ENCODE measurements at places on chromosomes 2 and 18.
A peak's percentile ranks its signal among the peaks of the same experiment; 100 is the strongest.

DNA sequence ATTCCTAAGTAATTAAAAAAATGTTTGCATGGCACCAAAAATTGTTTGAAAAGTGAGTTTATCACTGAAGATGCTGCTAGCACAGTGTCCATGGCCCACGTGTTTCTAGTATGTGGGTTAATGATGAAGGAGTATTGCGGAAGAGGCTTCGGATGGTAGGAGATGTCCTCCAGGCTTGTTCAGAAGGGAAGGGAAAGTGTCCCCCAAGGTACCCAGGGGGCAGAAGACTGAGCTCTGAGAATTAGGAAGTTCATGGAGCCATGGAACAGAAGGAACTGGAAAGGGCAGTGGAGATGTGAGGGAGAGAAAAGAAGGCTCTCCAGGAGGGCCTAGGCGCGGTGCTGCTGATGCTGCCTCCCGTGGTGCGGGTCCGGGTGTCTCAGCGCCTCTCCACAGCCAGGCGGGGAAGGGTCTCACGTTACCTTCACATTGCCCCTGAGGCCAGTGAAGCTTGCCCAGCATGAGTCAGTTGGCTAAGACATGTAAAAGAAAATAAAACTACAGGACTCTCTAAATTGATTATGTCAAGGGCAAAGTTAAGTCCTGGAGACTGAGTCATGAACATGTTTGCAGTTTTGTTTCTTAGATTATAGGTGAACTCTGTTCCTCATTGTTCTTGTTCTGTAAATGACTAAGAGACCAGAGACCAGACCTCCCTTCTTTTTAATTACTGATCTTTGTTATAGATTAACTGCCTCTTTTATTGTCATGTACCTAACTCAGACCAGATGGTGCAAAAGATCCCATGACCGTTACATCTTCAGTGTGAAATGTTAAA lies 89.0 kb downstream of the MTCL1 start:
- no peak for DNase-seq

GRCh38 chr2:173148520-173148919 lies 72.9 kb downstream of the MAP3K20 start:
- DNase-seq, result no peak

- no peak for DNase-seq
Measured at GRCh38 chr2:5985536-5986385, 293.6 kb downstream of the SOX11 start.

DNA sequence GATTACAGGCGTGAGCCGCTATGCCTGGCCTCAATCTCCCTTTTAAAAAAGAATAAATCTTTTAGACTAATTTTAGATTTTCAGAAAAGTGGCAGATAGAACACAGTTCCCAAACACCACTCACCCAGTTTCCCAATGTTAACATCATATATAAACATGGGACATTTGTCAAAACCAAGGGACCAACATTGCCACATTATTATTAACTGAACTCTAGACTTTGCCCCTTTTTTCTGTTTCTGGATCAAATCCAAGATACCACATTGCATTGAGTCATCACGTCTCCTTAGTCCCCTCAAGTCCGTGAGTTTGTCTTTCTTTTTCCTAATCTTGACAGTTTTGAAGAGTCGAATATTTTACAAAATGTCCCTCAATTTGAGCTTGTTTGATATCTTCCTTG lies 2.4 kb downstream of the C2orf42 start:
- no peak for DNase-seq

- no peak for DNase-seq
Measured at GRCh38 chr2:157377861-157378260, 52.2 kb upstream of the ERMN start.

GRCh38 chr2:135259123-135259522 lies 207.0 kb downstream of the RAB3GAP1 start:
- peak; percentile 51 for DNase-seq

DNA sequence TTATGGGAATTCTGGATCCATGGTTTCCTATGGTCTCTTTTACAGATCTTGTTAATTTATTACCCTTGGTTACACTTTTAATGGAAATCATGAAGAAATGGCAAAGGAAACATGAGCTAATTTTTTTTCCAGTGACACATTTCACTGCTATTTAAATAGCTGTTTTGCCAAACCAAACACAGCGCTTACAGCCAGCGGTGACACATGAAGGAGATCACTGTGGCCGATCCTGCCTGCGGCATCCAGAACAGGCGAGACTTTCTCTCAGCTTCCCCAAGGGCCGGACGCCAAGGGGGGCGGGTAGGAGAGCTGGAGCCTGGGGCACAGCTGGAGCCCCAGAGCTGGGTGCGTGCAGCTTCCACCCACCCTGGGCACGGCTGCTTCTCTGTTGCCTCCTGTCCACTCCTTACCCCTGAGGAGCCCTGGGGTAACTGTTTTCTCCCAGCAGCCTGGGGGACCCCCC lies 81.4 kb upstream of the PKDCC start:
- DNase-seq, result no peak

DNA sequence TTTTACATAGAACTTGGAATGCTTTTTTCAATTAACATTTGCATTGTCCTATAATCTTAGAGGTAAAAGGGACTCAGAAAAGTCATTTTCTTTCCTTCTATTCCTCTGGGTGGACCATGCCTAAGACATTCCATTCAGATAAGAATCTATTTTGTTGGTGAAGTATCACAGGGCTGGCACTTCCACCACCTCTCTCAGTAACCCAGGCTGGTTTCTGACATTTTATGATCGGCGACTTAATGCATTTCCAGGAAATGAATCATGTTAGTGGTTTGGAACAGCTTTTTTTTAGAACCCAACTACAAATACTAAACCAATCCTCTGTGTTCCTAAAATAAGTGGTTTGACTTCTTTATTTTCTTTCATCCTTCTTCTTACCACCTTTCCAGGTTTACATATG lies 27.0 kb downstream of the GAD1 start:
- no peak for DNase-seq

DNA sequence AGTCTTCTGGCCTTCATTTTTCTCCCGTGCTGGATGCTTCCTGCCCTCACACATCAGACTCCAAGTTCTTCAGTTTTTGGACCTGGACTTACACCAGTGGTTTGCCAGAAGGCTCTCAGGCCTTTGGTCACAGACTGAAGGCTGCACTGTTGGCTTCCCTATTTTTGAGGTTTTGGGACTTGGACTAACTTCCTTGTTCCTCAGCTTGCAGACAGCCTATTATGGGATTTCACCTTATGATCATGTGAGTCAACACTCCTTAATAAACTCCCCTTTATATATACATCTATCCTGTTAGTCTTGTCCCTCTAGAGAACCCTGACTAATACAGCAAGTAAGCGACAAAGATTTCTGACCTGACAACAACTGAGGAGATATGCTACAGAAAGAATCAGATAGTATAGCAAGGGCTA lies 7.2 kb downstream of the CDC42EP3 start:
- no peak for DNase-seq

DNA sequence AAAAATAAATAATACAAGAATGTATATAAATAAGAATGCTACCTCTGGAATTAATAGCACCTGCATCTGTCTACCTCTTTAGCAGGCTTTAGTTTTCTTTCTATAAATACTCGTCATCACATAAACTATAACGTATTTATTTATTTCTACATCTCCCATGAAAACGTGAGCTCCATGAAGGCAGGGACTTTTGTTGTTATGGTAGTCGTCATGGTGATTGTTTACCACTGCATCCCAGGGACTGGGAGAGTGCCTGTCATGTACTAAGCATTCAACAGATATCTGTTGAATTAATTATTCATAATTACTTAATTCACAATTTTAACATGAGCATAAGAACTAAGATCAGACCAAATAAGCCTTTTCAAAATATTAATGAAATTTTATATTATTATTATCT lies 386.6 kb downstream of the NRXN1 start:
- no peak for DNase-seq

DNA sequence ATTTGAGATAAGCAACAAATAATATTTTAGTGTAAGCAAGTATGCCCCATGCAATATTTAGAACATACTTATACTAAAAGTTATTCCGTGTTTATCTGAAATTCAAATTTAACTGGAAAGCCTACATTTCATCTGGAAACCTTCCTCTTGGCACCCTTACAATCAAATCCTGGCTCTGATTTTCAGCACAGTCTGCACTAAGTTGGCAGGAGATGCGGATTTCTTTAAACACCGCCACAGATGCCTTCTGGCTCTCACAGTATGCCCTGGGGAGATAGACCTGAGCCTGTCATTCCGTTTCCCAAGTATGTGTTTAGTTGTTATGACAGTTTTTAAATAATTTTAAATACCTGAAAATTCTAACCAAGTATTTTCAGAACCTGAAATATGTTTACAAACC lies 7.3 kb upstream of the MLPH start:
- no peak for DNase-seq

GRCh38 chr18:40935423-40935822 lies 1019.6 kb upstream of the PIK3C3 start:
- DNase-seq, result no peak

DNA sequence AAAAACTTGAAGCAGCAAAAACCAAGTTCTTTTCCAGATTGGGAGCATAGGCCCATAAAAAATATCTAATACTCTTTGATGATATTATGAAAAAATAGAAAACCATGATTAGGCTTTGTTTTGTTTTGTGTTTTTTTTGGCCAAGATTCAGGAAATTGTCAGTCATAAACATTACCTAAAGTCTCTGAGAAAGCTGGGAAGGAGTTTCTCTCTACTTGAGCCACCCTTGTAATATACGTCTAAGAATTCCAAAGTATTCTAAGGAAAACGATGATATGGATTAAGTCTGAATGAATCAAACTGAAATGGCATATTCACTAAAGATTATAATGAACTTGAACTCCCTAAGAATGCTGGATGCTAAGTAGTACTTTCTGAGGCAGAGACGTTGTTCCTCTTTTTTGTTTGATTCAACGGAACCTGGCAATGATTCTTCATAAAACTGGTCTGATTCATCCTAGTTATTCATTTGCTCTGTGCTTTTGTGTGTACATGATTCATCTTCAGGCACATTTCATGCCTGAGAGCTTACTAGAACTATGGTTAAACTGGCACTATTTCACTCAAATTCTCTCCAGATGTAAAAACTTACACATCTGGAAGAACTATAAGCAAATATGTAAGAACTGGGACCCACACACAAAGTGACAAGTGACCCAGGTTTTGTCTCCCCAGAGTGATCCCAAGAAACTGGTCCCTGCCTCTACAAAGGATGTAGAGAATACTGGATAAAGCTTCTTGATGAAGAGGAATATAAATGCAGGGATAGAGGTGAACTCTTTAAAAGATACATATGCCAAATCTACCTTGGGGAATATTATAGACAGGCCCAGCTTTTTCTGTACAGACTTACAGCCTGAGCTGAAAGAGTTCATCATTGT lies 159.7 kb downstream of the DOCK10 start:
- DNase-seq, result no peak

- no peak for DNase-seq
Measured at GRCh38 chr2:198874472-198874858, 583.3 kb downstream of the SATB2 start.

GRCh38 chr18:65623676-65624075 lies 127.1 kb upstream of the CDH7 start:
- no peak for DNase-seq

DNA sequence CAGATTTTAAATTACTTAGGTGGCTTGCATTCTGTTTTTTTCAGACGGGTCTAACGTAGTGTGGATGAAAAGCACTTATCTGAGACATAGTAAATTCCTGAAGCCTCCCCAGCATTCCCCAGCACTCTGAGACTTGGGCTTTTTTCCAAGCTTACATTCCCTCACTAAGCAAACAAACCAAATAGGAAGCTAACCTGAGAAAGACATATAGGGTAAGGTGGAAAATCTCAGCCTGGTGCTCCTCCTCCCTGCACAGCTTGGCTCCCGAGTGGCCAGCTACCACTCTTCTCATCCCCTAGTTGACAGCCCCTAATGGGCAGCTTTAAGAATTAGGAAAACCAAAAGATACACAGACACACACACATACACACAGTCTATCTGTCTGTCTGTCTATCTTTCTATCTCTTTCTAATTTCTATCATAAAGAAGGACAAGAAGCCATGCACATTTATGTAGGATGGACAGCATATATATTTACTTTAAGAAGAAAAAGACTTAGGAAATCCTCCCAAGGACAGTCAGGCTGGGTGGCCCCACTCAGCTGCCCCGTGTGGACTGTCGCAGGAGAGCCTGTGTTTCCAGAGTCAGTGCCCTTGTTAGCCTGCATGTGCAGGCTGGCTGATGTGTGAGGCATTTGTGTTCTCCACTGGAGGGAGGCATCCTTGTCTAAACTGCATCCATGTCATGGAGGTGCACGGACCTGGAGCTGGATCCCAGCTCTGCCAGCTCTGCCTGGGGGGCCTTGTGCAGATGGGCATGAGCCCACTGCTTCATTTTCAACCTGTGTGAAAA lies 8.2 kb downstream of the CNNM3 start:
- DNase-seq, result no peak

DNA sequence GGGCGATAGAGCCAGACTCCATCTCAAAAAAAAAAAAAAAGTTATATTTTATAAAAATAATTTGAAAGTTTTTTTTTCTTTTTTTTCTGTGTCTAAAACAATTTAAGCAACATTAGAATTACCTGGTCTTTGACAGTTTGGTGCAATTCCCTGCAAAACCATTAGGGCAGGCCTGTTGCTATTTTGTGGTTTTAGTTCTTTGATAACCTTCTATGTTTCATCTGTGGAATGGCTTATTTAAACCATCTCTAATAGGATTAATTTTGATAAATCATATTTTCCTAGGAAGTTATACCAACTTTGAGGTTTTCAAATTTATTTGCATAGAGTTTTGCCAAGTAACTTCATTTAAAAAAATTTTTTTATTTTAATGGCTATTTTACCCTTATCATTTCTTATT lies 141.2 kb upstream of the TWIST2 start:
- DNase-seq, result no peak

DNA sequence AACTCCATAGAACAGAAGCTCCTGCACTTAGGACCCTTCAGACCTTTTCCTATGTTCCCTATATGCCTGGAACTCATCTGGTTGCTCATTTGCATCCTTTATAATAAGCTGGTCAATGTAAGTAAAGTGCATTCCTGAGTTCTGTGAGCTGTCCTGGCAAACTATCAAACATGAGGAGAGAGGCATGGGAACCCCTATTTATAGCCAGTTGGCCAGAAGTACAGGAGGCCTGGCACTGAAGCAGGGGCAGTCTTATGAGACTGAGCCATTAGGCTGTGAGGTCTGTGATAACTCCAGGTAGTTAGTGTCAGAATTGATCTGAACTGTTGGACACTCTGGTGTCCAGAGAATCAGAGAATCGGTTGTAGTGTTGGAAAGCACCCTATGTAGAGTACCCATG lies 88.4 kb downstream of the EHD3 start:
- DNase-seq, result no peak

DNA sequence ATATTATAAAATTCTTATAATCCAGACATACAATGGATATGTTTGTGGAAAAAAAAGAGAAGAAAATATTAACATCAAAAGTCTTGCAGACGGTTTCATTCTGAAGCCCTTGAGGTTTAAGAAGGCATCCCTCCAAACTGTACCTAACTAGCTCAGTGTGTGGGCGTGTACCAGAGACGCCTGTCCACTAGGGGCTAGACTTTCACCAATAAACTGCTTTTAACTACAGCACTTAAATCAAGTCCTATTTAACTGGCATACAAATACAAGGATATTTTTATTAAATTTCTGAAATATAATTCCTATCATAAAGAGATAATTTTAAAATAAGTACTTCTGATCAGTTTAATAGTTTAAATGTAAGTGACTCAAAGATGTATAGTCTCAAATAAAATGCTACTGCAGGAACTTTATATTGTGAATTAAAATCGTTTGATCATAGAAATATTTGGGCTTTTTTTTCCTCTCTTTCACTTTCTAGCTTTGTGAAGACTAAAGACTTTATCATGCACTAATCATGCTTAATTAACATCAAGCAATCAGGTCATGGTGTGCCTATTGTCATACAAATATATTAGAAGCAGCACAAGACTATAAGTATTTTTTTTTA lies 437.7 kb downstream of the SATB2 start:
- no peak for DNase-seq

GRCh38 chr2:127034051-127034450 lies 72.9 kb downstream of the BIN1 start:
- no peak for DNase-seq

All from SK-N-MC (cell line).